AG09309 (cell line): ENCODE measurements at places on chromosomes 4 and X.

DNA sequence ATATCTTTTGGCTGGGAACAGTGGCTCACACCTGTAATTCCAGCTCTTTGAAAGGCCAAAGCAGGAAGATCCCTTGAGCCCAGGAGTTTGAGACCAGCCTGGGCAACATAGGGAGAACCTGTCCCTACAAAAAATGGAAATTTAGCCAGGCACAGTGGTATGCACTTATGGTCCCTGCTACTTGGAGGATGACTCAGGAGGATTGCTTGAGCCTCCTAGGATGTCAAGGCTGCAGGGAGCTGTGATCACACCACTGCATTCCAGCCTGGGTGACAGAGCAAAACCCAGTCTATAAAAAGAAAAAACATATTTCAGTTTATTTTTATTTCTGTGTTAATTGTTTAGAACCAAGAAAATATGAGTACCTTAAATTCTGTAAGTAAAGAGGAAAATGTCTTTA is 123.7 kb downstream of the CBR4 start:
- DNase-seq, result no peak

DNA sequence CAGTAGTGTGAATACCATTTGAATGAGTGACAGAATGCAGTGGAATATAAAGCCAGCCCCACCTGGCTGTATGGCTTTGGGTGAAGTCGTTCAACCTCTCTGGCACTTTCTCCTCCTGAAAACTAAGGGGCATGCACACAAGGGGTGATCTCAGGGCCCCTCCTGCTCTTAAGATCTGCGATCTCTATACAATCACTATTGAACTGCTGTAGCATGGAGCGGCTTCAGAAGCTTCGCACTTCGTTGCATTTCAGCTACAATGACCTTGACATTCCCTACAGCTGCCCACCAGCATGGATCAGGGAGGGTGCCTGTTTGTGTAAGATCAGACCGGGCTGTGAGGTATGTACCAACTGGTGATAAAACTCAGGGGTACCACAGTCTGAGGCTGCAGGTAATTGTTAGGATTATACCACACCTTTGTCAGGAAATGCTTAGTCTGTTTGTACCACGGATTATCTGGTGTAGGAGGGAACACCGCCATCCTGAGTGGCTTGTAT is 85.2 kb downstream of the AASDH start:
- DNase-seq, result no peak

DNA sequence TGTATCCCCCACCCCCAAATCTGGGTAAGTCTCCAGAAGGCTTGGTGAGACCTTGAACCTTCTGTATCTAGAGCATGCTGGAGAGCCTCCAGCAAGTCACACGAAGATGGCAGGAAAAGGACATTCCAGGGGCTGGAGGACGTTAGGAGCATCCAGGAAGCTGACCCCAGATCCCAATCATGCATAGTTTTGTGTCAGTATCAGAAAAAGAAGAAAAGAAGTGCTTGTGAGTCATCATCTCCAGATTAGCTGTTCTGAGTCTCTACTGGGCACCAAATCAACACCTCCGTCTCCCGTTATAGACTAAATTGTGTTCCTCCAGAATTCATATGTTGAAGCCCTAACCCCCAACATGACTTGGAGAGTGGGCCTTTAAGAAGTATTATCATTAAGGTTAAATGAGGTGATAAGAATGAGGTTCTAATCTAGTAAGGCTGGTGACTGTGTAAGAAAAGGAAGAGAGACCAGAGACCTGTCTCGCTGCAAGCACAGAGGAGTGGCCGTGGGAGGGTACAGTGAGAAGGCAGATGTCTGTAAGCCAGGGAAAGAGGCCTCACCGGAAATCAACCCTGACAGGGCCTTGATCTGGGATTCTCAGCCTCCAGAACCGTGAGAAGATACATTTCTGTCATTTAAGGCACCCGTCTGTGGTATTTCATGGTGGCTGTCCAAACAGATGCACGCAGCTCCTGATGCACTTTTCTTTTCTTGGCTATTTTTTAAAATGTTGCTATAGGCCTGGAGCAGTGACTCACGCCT is 38.1 kb upstream of the CLDN24 start:
- DNase-seq, result no peak

GRCh38 chr4:71287305-71287704 is 51.5 kb upstream of the SLC4A4 start:
- DNase-seq, result no peak

GRCh38 chr4:97770222-97770621 is 373.1 kb downstream of the STPG2 start:
- DNase-seq, result no peak

GRCh38 chr4:112735474-112735951 is 98.6 kb downstream of the LARP7 start:
- no peak for DNase-seq

DNA sequence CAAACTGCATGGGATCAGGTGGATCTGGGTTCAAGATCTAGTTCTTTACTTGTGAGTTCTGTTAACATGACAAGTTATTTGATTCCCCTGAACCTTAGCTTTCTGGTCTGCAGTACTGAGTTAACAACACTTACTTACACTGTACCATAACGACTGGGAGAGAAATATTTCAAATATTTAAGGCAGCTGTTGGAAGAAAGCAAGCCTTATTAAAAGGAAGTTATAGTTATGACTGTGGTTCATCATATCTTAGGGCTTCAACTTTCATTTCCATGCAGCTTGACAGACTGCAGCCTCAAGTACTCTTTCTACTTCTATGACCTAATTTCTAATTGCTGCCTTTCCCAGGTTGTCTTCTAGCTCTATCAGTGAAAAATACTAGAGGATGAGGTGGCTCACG is 40.0 kb upstream of the PDGFRA start:
- DNase-seq, result peak; percentile 17

- no peak for DNase-seq
These were observed 18.6 kb upstream of the HSD17B10 start for GRCh38 chrX:53452812-53453211.

- DNase-seq, result peak; percentile 8
These were observed 80.3 kb downstream of the GPC4 start for GRCh38 chrX:133335027-133335426.

DNA sequence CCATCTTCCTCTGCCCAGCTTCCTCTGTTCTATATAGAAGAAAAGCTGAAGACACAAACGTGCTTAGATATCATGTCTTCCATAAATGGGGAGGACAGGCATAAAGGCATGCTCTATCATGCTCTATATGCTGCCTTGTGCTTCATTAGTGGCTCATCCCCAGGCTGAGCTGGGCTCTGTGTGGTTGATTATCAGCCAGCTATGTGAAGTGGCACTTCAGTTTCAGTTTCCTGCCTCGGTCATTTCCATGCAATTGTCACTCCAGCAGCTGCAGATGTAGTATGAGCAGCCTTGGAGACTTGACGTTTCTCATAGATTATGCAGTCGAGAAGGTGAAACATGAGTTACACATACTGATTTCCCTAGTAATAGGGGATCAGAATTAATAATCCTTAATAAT is 106.2 kb downstream of the SYTL5 start:
- DNase-seq, result no peak

DNA sequence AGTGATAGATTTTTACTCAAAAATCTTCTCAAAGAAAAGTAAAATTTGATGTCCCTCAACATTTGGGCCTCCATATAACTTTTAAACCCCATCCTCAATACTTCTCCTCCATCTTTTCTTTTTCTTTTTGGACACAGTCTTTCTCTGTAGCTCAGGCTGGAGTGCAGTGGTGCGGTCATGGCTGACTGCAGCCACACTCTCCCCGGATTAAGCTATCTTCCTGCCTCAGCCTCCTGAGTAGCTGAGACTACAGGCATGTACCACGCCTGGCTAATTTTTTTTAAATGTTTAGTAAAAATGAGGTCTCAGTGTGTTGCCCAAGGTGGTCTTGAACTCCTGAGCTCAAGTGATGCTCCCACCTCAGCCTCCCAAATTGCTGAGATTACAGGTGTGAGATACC is 33.1 kb downstream of the KDM6A start:
- DNase-seq, result no peak

- no peak for DNase-seq
These were observed 183.9 kb downstream of the CPEB2 start for GRCh38 chr4:15186149-15186548.

DNA sequence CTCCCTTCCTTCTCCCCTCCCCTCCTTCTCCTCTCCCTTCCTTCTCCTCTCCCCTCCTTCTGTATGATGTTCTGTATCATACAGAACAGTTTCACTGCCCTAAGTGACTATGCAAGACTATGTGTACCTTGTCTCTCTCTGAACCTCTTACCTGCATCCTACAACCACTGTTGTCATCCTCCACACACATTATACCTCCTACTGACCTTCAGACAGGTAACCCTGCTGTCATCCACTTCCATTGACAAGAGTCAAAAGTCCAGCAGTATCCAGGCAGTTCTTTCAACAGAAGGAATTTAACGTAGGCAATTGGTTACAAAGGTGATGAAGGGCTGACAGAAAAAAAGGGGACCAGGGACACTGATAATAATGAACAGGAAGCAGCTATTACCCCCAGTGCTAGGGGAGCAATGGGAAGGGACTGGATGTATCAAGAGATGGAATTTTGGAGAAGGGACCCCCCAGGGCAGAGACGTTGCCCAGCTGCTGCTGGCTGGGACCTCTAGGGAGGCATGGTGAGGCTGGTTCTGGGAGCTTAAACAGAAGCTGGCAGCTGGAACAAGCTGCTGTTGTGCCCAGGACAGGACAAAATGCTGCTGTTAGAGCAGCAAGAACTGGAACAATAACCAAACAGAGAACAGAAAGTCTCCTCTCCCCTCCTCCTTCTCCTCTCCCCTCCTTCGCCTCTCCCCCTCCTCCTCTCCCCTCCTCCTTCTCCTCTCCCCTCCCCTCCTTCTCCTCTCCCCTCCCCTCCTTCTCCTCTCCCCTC is 84.7 kb downstream of the DCTD start:
- DNase-seq, result no peak

- DNase-seq, result no peak
These were observed 14.6 kb downstream of the USP11 start for GRCh38 chrX:47247206-47247998.

DNA sequence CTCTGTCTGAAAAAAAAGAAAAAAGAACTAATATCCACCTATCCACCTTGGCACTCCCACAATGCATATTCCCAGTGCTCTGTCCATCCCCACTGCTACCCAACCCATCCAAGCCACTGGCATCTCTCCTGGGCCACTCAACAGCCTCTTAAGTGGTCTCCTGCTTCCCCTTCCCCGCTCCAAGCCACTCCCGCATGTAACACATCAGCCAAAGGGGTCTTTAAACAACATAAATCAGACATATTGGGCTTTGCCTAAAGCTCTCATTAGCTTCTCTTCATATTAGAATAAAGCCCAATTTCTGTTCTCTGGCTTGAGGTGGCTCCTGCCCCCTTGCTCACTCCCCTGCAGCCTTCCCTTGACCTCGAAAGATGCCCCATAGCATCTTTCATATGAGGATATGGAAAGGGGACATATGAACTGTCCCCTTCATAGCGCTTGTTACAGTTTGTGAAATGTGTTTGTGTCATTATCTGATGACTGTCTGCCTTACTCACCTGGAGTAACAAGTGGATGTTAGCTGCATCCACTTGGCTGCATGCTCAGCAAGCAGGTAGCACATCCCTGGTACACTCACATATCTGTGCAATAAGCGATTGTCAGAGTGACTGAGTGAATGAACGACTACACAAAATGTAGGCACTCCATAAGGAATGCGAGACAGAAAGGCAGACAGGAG is 3.1 kb downstream of the BLOC1S4 start:
- DNase-seq, result no peak

GRCh38 chr4:98516042-98516440 is 142.4 kb downstream of the TSPAN5 start:
- DNase-seq, result peak; percentile 49

DNA sequence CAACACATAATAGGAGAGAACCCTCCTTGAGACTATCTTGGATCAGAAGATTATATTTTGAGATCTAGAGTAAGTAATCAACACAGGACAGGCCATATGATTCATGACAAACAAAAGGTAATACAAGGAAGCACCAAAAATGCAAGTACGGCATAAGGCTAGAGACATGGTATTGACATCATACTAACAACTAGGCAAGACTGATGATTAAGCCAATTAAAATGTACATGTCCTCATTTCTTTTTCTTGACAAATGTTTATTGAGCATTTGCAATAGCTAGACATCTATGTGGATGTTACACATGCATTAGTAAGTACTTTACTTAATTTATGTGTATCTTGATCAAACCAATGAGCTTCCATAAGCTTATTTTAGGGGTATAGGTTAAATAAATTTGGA is 695.7 kb upstream of the GALNTL6 start:
- DNase-seq, result no peak

GRCh38 chr4:34649716-34650115 is 1594.6 kb downstream of the ARAP2 start:
- DNase-seq, result no peak

DNA sequence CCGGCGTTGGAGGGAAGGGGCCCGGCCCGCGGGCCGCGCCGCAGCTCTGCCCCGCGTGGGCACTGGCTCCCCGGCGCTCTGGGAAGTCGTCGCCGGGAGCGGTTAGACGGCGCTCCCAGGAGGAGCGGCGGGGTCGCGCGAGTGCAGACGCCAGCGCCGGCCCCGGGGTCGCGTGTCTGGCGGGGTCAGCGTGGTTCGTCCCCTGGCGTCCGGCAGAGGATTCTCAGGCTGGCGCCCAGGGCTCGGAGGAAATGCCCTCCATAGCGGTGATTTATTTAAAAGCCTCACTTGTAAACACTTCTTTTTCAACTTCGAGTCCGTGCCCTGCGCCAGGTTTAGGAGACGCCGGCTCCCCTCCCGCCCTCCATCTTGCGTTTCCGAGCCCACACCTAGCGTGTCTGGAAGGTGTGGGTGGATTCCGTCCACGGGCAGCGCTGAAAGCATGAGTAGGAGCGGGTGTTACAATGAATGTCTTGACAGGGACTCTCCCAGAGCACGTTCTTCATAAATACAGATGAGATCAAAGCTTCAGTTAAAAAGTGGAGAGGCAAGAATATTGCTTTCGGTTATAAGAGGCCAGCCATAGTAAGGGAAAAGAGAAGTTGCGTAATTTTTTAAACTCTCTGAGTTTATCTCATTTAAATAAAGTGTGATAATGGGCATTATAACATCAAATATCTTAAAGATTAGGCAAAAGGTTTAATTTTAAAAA is 692 bp downstream of the FAM241A start:
- no peak for DNase-seq

DNA sequence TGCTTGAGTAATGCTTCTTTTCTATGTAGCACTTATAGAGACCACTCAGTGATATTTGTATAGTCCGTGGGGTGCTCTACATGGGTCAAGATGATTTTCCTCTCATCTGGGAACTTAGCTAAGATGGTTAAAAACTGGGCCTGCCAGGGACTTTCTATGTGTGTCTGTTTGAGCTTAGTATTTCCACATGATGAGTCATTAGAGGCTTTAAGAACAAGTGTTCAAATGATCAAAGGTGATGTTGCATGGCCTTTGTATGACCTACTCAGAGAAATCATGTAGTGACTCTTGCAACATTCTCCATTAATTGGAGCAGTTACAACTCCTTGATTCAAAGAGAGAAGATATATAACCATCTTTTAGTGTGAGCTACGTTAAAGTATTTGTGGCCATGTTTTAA is 1480.5 kb upstream of the IGFBP7 start:
- DNase-seq, result no peak

GRCh38 chr4:182449186-182449929 is 206.2 kb downstream of the TENM3 start:
- no peak for DNase-seq
